ENCODE measurements at places on chromosomes 12 and 14.

GRCh38 chr14:69979882-69980281 lies 100.7 kb downstream of the SMOC1 start:
- DNase-seq: no peak

- DNase-seq: no peak
Measured at GRCh38 chr12:104737113-104737512, 221.0 kb downstream of the SLC41A2 start.

GRCh38 chr12:15336768-15337553 lies 14.7 kb downstream of the PTPRO start:
- DNase-seq: no peak

- no peak for DNase-seq
Measured at GRCh38 chr14:92254786-92255185, 68.2 kb upstream of the SLC24A4 start.

DNA sequence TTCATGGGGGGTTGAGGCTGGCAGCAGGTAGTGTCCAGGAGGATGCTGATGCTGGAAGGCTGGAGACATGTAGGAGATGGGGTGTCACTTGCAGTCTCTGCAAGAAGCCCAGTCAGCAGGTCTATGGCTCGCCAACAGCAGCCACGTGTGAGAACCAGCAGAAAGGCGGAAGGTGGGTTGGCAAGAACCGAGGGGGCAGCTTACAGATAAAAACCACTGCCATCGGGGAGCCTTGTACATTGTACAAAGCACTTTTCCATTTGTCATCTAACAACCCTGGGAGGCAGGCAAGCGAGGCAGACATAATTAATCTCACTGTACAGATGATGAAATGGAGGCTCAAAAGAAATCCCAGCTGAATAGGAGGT lies 167.2 kb downstream of the KCNA5 start:
- DNase-seq: no peak

DNA sequence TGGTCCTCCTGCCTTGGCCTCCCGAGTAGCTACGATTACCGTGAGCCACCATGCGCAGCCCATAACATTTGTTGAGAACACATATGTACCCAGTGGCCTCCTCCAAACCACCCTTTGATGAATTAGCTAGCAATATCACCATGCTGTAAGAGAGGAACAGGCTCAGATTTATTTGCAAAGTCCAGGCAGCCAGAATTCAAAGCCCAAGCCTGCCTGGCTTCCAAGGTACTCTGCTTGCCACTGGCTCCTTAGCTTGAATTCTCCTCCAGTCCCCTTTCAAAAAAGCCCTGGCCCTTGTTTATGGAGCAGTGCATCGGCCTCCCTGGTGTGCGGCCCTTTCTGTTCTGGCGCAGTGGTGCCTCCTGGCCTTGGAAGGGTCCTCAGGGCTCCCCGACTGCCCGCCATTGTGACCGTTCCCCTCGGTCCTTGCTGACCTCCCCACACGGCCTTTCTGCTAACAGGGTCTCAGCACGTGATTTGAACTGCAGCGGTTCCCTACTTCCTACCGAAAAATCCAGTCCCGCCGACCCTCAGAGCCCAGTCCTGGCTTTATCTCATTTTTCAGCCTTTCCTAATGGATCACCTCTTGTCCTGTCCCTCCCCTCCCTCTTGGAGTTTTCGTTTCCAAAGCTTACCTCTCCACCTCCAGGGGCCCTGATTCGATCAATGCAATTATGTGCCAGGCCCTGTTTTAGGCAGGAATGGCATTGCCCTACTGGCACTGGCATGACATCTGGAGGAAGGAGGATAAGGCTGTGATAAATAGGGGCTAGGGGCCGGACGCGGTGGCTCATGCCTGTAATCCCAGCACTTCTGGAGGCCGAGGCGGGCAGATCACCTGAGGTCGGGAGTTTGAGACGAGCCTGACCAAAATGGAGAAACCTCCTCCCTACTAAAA lies 22.0 kb downstream of the SLC25A29 start:
- DNase-seq: no peak

DNA sequence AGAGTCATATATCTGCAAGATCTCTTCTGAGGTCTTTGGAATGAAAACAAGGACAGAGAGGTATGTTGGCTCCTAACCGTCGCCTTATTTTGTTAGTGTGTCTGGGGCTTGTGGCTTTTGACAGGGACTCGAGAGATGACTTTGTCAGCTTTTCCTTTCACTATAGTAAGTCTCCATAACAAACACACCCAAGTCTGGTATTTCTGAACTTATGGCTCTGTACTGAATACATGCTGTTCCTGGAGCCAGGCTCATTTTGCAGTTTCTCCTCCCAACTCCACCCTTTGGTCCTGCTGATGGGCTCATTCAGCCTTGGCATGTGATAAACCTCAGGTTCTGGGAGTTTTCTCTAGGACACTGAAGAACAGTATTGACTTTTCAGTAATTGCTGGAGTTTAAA lies 27.7 kb upstream of the TMED10 start:
- no peak for DNase-seq

DNA sequence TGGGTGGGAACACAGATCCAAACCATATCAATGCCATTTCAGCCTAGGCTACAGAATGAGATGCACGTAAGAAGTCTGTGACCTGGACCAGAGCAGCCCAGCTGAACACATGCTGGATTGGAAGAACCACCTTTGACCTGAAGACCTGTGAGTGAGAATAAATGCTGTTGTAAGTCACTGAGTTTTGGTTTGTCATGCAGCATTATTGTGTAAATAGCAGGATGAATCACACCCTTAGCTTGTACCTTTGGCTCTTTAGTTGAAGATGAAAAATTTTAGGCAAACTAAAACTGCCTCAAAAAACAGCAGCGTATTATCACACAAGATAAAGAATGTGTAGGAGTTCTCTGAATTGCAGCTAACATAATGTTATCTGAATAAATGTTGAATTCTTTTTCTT lies 199.4 kb upstream of the LRIG3 start:
- DNase-seq: no peak

- no peak for DNase-seq
Measured at GRCh38 chr12:122846622-122847515, 11.6 kb downstream of the HIP1R start.

GRCh38 chr12:27542628-27543027 lies 18.6 kb downstream of the PPFIBP1 start:
- no peak for DNase-seq

GRCh38 chr12:52319097-52319496 lies 2.1 kb downstream of the KRT83 start:
- no peak for DNase-seq

- no peak for DNase-seq
Measured at GRCh38 chr14:102044566-102044965, 42.3 kb downstream of the HSP90AA1 start.

DNA sequence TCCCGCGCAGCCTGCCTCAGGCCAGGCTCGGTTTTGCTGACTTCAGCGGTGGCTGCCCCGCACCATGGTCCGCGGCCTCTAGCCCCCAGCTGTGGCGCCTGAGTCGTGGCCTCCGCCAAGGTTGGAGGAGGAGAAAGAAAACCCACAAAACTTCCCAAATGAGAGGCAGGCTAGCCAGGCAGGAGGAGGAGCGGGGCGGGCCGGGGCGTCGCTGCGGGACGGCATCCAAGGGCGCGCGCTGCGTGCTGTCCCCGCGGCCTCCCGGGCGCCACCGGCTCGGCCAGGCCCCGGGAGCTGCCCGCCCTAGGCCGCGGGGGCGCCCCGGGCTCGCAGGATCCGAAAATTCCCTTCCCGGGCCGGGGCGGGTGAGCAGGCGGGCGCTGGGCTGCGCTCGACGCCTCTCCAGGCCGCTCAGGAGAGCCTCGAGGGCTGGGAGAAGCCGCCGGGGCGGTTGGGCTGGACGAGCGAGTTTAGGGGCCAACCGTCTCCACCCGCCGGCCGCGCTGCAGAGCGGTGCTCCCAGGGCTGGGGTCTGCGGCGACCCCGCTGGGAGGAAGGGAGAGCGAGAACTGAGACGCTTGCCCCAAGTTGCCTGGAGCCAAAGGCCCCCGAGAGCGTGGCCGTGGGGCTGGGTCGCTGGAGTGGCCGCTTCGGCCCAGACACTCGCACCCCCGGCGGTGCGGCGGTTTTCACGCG lies at the start of gene EFS:
TSS of gene EFS (minus strand) at position 137 of the 696 bp plus-strand sequence. CDS start 147 bp downstream, outside the sequence.
- no peak for DNase-seq

DNA sequence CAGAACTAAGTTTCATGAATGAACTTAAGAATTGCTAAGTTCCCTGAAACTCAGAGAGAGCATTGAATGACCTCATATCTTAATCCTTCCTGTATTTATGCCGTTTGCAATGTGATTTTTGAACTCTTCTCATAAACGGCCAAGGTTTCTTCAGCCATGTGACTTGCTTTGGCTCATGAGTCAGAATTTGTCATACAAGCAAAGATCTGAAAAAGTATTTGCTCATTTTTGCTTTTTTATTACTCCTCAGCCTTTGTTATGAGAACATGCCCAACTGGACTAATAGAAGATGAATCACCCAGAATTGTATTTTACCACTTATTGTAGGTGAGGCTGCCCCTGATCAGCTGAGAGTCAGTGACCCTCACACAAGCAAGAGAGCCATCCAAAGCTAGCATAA lies 693.8 kb downstream of the BCL11B start:
- DNase-seq: no peak

GRCh38 chr14:91509878-91510170 lies 286 bp downstream of the PPP4R3A start:
- no peak for DNase-seq

Measured in cortex of kidney (tissue), 1 donor.